ENCODE measurements at places on chromosomes 16 and 17.

- no peak for DNase-seq
Measured at GRCh38 chr17:49508866-49509587, 13.9 kb downstream of the NGFR start.

GRCh38 chr16:14193316-14193871, 122.3 kb downstream of the MRTFB start:
- no peak for DNase-seq

GRCh38 chr16:83762992-83763358, 44.8 kb upstream of the HSBP1 start:
- DNase-seq, result no peak

- DNase-seq, result no peak
Measured at GRCh38 chr17:28634206-28634865, 10.6 kb downstream of the BLTP2 start.

- DNase-seq, result no peak
Measured at GRCh38 chr17:82507631-82508175, 11.8 kb upstream of the FOXK2 start.

DNA sequence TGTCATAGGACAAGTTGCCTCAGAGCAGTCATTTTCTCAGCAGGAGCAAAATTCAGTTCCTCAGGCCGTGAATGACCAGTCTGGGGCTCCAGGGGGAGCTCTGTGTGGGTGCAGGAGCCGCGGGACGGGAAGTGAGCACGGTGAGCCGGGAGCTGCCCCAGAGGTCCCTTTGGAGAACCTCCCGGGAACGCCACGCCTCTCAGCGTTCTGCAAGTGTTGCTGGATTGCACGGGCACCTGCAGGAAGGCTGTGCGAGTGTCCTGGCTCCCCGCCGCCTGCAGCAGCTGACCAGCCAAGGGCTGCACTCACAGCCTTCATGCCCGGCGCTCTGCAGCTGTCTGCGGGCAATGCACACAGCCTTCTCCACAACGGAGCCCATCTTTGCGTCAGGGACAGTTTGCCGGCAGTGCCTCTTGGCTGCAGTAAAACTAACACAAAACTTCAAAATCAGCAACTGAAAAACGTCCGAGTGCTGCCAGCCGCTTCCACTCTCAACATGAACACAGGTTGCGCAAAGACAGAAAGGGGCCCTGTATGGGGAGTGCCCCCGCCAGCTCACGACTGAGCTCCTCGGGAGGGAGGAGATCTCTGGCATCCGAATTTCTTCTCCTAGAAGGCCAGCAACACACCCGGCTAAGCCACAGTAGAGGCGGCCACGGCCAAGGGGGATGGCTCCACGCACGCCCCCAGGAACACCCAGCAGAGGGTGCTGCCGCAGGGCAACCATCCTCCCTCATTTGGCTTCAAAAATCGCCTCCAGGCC, 16.0 kb downstream of the NDUFAF8 start:
- peak; percentile 67 for DNase-seq
